Adipose tissue (tissue), 3 donors: ENCODE measurements at places on chromosomes 7 and 10. TPM values are rescaled to one million over a fixed set of nuclear protein-coding genes. Genes with fewer than 3 reads are reported as not detected.

PRRT4 gene
- 9.9 TPM for polyA plus RNA-seq

SLC26A4 gene
- 0.30 TPM for polyA plus RNA-seq

CYP3A5 gene
- polyA plus RNA-seq = 10.4 TPM

ZEB1 gene
- 2.9 TPM for polyA plus RNA-seq

PRKG1 gene
- 13.2 TPM for polyA plus RNA-seq

PMPCB gene
- polyA plus RNA-seq = 64.9 TPM

CHCHD3 gene
- 42.8 TPM for polyA plus RNA-seq

GPR26 gene
- not detected for polyA plus RNA-seq

STAMBPL1 gene
- polyA plus RNA-seq = 2.4 TPM

ZNF775 gene
- polyA plus RNA-seq = 2.8 TPM

LRRC18 gene
- polyA plus RNA-seq = not detected
